ENCODE measurements at places on chromosomes 7 and 10.

DNA sequence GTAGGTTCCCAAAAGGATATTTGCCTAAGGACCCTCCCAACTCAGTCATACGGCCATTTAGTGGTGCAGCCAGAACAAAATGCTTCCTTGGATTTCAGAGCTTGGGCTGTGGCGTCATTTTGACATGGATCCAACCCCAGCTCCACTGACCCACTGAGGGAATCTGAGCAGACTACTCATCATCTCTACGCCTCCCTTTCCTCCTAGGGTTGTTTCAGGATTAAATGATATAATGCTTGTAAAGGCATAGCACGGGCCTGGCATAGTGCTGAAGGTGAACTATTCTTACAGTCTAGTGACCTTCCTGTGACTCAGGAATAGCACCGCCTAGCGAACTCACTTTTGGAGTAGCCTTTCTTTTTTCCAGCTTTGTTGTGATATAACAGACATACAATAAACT lies 70.3 kb upstream of the LOXL4 start:
- no peak for DNase-seq

DNA sequence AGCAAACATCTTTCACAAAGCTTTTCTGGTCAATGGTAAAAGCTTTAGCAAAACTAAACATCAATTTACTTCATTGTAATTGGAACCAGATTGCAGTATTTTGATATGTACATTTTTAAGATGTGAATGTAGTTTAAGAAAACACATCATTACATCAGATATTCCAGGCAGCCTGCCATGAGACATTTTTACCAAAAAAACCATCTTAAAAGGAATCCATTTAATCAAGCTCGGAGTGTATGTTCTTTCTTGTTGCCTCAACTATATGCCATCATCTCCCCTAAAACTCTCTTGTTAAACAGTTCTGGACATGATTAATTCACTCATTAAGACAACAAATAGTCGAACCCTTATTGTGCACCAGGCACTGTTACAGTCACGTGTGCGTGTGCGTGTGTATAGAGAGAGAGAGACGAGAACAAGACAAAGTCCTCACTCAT lies 97.5 kb downstream of the UBE2H start:
- no peak for DNase-seq

GRCh38 chr7:66500087-66500486 lies 128.6 kb upstream of the KCTD7 start:
- no peak for DNase-seq

GRCh38 chr10:13945390-13946208 lies 358.8 kb downstream of the PRPF18 start:
- no peak for DNase-seq

DNA sequence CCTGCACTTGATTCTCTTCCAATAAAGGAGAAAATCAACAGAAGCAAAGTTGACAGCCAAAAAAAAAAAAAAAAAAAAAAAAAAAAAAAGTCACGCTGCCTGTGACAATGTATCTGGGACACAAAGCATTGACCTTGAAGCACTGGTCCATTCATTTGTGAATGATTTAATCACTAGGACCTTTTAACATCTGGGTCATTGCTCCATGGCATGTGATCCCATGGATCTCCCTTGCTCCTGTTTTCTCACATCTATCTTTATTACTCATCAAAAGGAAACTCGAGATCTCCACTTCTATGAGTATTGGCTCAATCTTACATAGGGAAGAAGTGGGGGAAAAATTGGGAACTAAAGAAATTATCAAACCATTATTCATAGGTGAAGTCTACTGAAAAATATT lies 89.6 kb upstream of the SMIM30 start:
- DNase-seq, result no peak

DNA sequence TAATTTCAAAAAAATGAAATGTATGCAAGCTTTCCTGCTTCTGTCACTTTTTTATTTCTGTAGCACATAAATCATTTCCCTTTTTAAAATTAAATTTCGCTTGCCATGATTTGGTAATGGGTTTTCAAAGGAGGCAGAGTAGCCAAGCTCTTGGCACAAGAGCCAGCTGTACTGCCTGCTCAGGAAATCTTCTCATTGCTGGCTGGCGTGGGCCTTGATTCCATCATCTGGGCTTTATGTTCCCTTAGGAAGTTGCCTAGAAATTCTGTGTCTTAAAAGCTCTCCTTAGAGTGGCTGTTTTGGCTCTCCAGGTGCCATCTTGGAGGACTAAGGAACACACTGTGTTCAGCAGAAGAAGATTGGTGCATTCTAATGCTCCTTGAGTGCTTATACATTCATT lies 107.4 kb downstream of the ARID5B start:
- DNase-seq, result no peak

- peak; percentile 7 for DNase-seq
Measured at GRCh38 chr7:154744256-154744860, 258.6 kb downstream of the PAXIP1 start.

DNA sequence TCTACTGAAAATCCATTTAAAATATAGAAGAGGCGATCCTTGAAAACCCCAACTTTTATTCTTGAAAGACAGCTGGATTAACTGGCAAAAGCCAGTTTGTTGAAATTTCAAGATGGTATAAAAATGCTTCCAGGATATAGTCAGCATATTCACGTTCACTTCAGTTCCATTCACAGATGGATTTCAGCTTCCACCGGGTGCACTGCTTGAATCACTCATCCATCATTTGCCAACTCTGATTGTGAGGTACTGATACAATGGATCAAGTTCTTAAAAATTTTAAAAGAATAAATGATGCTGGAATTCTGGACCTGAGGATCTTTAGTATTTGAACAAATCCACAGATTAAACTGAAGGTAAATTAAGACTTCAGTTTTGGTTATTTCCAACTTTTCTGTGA lies 2.4 kb downstream of the PURB start:
- DNase-seq, result no peak

DNA sequence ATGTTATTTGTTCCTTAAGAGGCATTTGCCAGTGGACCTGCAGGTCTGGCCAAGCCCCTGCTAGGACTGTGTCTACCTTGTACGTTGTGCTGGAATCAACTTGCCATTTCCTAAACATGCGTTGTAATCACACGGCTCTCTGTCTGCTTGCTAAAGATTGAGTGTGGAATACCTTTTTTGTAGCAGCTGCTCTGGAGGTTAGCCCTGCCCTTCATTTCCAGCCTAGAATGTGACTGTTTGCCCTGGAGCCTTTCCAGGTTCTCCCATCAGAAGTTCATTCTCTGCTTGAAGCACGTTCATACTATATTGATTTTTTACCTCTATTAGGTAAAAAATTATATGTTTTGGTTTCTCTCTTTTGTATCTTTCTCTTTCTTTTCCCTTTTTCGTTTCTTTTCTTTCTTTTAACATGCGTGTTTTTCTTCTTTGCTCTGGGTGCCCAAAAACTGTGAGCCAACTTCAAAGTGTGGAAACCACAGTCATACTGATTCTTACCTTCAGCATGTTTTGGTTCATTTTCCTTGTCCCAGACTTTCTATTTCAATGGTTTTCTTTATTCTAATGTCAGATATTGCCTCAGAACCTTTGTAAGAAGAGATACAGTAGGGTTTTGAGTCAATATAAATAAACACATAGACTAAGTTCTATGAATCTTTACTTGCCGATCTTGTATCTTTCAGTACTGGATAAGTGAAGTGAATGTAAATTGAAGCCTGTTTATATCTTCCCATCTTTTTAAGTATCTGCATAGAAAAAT lies 111.9 kb upstream of the RPA3 start:
- peak; percentile 35 for DNase-seq

- DNase-seq, result no peak
Measured at GRCh38 chr10:113131613-113132261, 181.7 kb downstream of the TCF7L2 start.

DNA sequence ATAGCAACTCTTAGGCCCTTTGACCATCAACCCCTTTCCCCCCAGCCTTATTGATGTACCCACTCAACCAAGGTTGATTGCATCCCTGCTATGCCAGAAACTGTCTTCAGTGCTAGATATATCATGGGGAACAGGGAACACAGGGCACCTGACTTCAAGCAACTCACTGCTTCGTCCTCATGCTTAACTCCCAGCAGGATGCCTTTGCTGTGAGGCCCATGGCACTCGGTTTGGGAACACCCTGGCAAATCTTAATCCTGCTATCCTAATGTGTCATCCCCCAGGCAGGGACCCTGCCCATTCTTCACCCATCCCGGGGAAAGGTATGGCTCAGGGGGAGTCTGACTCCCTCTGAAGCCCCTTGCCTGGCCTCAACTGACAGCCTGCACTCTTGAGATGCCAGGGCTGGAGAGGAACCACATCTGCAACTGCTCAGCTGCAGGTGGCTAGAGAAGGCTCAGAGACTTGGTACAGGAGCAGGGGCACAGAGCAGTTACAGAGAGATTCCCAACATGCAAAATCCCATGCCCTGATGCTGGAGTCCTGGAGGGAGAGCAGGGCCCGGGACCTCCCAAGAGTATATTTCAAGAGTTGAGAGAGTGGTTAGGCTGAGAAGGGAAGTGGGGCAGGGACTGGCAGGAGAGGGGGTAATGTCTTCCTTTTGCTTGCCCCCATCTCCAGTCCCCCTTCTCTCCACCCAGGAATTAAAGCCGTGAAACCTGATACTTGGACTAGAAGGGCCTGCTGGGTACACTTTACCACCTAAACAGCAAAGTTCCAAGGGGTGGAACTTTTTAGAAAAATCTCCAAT lies 2.4 kb upstream of the UNC5B start:
- DNase-seq, result no peak

DNA sequence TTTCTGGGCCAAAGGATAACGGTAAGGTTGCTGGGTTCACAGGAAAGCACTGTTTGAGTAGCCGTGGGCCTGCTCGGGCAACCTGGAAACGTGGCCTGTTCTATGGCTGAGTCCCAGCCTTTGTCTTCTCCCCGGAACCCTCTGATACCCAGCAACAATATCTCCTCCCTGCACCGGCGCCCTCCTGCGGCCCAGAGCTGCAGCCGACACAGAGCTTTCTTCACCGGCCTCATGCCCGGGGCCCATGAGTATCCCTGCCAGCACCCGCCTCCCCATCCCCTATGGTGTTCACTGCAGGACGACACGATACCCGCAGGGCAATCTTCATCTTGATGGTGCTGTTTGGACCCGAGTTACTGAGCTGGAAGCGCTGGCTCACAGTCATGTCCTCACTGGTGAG lies 38.6 kb upstream of the NCAPG2 start:
- DNase-seq, result no peak

- no peak for DNase-seq
Measured at GRCh38 chr10:19077276-19077675, 28.7 kb downstream of the MALRD1 start.

- DNase-seq, result no peak
Measured at GRCh38 chr10:99630991-99631390, 10.8 kb upstream of the SLC25A28 start.

DNA sequence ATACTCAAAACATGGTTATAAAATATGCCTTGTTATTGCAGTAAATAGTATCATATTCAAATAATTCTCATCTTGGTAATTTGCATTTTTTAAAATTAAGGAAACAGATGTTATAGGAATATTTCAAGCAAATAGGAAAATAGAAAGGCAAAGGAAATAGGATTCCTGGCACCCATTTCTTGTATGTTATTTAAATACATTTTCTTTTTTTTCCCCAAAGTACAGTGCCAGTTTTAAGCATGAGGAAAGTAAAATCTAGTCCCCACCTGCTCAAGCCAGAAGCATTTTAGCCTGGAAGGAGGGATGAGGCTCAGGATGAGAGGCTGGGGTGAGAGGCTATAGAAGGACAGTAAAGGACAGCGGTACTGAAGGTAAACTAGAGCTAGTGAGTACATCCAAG lies 38.1 kb downstream of the GNAT3 start:
- DNase-seq, result no peak

- DNase-seq, result no peak
Measured at GRCh38 chr10:96700374-96701099, 19.8 kb downstream of the PIK3AP1 start.

GRCh38 chr7:5476001-5476400 lies 52.4 kb upstream of the TNRC18 start:
- DNase-seq, result no peak

GRCh38 chr7:152392254-152392653 lies 43.5 kb downstream of the KMT2C start:
- no peak for DNase-seq

GRCh38 chr10:60569681-60570080 lies 180.0 kb upstream of the ANK3 start:
- DNase-seq, result no peak

- no peak for DNase-seq
Measured at GRCh38 chr10:105707603-105708002, 1066.5 kb downstream of the SORCS3 start.

- DNase-seq, result no peak
Measured at GRCh38 chr7:34849163-34849960, 187.9 kb downstream of the DPY19L1 start.

- DNase-seq, result no peak
Measured at GRCh38 chr7:18363751-18364380, 131.7 kb upstream of the HDAC9 start.

GRCh38 chr7:138097064-138097741 lies 20.9 kb downstream of the AKR1D1 start:
- no peak for DNase-seq

GRCh38 chr10:52083422-52083821 lies 230.7 kb upstream of the DKK1 start:
- DNase-seq, result no peak

GRCh38 chr7:2864999-2865670 lies 21.0 kb upstream of the GNA12 start:
- peak; percentile 70 for DNase-seq

GRCh38 chr10:3578159-3578558 lies 206.8 kb downstream of the KLF6 start:
- no peak for DNase-seq
